AG04450 (cell line): ENCODE measurements at places on chromosomes 6 and 20.
A peak's percentile ranks its signal among the peaks of the same experiment; 100 is the strongest.

- no peak for DNase-seq
Measured at GRCh38 chr6:169072127-169073042, 181.3 kb downstream of the THBS2 start.

DNA sequence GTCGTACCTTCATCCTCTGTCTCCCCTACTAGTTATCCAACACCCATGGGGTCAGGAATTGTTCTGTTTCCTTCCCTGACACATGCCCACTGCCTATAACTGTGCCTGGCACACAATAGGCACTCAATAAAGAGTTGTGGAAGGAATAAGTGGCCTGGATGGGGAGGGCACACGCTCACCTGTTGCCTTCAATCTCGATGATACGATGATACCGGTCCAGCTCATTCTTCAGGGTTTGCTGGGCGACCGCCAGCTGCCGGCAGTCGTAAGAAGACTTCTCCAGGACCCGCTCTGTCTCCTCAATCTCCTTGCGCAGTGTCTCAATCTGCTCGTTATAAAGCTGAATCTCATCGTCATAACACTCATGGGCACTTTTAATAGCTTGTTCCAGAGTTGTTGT lies 32.5 kb downstream of the BFSP1 start:
- DNase-seq: no peak

GRCh38 chr6:53369876-53370515 lies 21.2 kb upstream of the ELOVL5 start:
- no peak for DNase-seq

DNA sequence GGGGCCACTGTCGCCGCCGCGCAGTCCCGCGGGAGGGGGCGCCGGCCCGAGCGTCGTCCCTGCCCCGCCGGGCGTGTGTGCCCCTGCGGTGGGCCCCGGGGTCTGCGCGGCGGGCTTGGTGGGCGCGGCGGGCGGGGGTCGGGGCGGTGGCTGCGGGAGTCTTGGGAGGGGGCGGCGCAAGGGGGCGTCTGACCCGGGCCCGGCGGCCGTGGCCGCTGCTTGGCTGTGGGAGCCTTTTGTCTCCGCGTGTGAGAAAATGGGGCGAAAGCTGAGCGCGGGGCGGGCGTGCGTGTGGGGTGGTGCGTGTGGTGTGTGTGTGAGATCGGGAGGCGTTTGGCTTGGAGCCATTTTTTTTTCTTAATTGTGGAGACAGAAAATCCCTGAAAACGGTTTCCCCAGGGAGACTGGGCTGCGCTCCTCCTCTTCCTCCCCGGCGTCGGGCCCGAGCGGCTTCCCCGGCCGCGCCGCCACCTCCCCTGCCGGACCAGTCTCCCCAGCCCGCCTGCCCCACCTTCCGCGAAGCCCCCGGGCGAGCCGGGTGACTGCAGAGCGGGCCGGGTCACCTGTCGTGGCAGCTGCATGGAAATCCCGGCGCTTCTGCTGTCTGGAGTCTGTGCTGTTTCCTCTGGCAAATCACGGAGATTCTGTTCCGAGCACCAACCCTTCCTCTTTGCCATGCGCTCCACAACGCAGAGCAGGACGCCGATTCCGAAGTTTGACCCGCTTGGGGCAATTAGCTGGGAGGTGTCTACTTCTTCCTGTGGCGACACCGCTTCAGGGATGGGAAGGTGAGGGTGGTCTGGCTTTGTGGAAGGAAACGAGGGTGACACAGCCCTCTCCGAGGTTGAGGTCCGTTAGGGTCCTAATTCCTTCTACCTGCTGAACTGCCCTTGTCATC lies 64.4 kb downstream of the GTF2H5 start:
- DNase-seq: no peak

- DNase-seq: no peak
Measured at GRCh38 chr6:143400258-143401067, 50.0 kb downstream of the ADAT2 start.

DNA sequence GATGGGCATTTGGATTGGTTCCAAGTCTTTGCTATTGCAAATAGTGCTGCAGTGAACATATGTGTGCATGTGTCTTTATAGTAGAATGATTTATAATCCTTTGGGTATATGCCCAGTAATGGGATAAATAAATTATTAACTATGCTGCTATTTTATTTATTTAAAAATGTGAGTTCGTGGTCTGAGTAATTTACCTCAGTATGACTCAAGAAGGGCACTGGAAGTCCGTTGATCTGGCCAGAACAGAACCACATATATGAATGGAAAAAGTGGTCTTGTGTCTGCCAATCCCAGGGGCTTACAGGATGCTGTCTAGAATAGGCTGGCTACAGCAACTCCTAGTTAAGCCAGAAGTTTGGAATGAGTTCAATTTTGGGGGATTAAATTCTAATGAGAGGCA lies 27.6 kb upstream of the HLA-C start:
- DNase-seq: no peak

GRCh38 chr6:167392631-167393316 lies 67.9 kb downstream of the TTLL2 start:
- no peak for DNase-seq

DNA sequence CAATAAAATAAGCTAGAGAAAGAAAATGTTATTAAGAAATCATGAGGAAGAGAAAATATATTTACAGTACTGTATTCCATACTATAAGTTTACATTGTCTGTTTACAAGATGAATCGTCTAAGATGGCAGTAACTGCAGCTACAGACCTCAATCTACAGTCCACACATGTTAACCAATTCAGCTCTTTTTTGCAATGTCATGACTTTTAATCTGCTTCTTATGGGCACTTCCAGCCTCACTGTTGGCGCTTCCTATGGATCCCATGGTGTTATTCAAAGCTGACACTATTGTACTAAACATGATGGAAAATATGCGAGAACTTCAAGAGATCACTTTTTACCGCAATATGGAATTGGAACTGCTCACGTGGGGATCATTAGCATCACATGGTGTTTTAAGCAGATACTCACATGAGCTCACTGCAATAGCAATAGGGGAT lies 451.5 kb upstream of the CITED2 start:
- DNase-seq: no peak

DNA sequence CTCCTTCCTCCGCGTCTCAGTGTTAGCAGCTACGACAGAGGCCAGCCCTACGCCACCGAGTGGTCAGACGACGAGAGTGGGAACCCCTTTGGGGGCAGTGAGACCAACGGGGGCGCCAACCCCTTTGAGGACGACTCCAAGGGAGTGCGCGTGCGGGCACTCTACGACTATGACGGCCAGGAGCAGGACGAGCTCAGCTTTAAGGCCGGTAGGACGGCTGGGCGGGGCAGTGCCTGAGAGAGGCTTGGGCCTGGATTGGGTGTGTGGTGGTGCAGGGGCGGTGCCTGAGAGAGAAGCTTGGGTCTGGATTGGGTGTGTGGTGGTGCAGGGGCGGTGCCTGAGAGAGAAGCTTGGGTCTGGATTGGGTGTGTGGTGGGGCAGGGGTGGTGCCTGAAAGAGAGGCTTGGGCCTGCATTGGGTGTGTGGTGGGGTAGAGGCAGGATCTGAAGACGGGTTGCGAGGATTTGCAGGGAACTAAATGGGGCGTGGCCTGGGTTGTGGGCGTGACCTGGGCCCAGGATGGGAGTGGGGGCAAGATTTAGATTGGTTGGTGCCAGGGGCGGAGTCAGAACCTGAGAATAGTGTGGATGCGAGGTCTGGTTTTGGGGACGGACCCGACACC lies 24.4 kb downstream of the SPDEF start:
- peak; percentile 64 for DNase-seq

GRCh38 chr20:17898548-17898994 lies 70.0 kb downstream of the SNX5 start:
- peak; percentile 44 for DNase-seq

DNA sequence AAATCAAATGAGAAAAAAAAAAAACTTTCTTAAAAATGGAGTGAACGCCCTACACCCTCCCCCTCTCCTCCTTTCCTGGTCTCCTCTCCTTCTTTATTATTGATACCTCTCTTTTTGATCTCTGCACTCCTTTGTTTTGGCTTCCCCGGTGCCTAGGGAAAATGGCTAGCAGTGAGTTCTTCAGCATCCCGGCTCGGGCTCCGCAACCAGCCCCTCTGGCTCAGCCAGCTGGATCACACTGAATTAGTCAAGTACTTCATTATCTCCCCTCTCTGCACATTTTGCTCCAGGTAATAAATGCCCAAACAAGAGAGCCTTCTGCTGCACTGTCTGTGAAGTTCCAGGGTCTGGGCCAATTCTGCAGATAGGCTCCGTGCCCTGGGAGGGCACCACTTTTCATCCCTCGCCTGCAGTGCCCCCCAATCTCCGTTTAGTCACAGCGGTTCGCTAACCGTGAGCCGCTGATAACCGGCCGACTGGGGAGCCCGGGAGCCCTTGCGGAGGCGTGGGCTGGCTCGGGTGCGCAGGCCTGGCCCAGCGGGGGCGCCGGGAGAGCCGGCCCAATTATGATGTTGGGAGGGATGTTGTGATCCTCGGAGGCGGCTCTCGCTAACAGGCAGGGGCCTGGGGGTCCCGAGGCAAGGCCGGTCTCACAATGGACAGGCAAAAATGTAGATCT lies 301.9 kb downstream of the TFAP2A start:
- no peak for DNase-seq

GRCh38 chr20:22339091-22339881 lies 245.1 kb downstream of the FOXA2 start:
- DNase-seq: peak; percentile 4

DNA sequence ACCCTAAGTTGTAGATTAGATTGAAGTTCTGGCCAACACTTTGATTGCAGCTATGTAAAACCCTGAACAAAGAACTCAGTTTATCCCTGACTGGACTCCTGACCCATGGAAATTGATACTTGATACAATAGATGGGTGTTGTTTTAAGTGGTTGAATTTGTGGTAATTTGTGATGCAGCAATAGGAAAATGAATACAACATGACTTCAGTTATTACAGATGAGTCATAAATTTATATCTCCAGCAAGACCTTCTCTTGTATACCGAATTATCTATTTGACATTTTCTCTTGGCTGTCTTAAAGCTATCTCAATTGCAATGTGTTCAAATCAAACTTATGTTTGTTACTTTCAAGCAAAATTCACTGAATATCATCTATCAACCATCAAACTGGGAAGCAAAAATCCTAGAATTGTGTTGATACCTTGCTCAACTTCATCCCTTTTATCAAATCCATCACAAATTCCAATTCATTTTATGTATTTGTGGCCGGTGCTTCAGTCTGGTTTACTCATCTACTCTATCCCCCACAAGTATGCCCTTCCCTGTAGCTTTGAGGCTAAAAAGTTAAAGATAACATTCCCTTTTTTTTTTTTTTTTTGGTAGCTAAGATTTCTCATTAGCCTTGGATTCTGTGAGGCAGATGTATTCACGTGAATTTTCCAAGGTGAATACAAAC lies 129.4 kb upstream of the CENPW start:
- DNase-seq: no peak

DNA sequence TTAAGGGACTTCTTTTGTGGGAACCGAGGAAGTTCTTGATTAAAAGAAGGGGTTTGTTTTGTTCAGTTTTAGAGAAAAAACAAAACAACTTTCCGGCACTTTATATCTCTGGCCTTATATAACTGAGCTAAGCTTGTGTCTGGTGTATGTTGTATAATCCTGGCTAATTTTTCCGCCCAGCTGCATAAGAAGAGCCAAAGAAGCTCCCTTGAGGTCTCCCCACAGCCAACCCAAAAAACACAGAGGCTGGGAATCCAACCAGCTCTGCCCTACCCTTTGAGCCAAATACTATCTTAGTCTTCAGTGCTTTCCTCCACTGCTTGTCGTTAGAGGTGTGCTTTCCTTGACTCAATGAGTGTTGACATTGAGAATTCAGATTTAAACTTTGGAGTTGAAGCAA lies 45.5 kb upstream of the RNF146 start:
- no peak for DNase-seq

GRCh38 chr6:8562125-8562524 lies 126.8 kb upstream of the SLC35B3 start:
- no peak for DNase-seq

DNA sequence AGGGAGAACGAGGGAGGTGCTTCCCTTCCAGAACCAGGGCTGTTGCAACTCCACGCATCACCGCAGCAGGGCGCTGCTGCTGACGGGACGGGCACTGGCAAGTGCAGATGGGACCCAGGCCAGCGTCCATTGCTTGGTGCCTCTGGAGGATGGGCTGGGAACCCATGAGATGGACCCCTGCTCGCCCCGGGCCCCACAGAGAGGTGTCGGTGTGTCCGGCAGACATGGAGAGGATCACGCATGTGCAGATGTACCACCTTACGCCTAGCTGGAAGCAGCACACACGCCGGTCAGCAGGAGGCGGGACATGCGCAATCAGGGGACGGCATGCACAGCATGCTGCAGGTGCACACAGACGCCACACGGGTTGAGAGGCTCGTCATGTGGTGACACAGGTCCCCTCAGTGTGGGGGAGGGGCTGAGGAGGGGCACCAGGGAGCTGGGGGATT lies 5.7 kb downstream of the CABLES2 start:
- DNase-seq: no peak

DNA sequence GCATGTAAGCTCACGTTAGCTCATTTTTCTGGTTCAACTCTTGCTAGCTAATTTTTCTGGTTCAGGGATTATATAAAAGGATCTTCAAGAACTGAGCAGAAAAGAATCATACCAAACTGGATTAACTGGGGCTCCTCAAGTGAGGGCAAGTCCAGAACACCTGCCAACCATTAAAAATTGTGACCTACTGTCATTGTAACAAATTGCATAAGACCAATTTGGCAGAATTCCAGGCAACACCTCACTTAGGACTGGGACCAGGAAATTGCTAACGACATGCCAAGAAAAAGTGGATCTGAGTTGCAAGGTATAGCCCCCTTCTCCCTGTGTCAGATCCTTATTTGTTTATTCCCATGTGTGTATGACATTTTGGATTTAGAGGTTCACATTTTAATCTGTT lies 216.6 kb downstream of the HIVEP2 start:
- DNase-seq: no peak

DNA sequence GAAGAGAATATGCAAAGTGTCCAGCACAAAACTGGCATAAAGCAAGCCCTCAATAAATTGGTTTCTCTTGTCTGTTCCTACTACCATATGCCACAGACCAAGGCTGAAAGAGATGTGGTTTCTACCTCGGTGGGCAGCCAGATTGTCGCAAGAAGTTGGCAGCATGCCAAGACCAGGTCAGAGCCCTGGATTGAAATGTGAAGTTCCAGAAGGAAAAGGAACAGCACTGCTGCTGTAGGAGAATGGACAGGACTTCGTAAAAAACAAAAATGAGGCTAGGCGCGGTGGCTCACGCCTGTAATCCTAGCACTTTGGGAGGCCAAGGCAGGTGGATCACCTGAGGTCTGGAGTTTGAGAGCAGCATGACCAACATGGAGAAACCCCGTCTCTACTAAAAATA lies 22.1 kb downstream of the MRPL14 start:
- no peak for DNase-seq

GRCh38 chr20:1944345-1945091 lies 49.3 kb downstream of the SIRPA start:
- DNase-seq: no peak

DNA sequence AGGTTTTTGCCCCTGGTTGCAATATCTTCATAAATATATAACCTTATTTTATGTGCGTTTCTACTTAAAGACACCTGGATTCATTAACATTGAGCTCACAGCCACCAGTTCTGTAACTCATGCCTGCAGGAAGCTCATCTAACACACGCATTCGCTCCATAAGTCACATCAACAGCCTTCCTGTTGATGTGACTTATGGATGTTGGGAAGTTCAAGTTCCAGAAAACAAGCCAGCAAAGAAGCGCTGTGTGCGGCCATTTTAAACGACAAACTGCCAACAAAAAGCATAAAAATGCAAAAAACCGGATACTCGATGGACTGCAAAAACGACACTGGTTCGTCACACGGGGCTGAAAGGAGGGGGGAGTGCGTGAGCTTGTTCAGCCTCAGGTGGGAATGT lies 77.9 kb upstream of the NFATC2 start:
- DNase-seq: no peak

- DNase-seq: peak; percentile 41
Measured at GRCh38 chr6:56292505-56293181, 45.3 kb upstream of the COL21A1 start.
